ENCODE measurements at places on chromosomes 2 and 18. TPM values are rescaled to one million over a fixed set of nuclear protein-coding genes. Genes with fewer than 3 reads are reported as not detected.

IL1F10 gene
- total RNA-seq = not detected

TSN gene
- 115 TPM for total RNA-seq

HOXD11 gene
- not detected for total RNA-seq

GREB1L gene
- total RNA-seq = 10.1 TPM

SIX2 gene
- total RNA-seq = 0.09 TPM

RGPD4 gene
- not detected for total RNA-seq

RAB6C gene
- total RNA-seq = not detected

NYAP2 gene
- not detected for total RNA-seq

TUBA4B gene
- not detected for total RNA-seq

ASIC4 gene
- not detected for total RNA-seq

RBKS gene
- total RNA-seq = 1.2 TPM

RNF152 gene
- total RNA-seq = 88.8 TPM

CRYBA2 gene
- total RNA-seq = not detected

DNA sequence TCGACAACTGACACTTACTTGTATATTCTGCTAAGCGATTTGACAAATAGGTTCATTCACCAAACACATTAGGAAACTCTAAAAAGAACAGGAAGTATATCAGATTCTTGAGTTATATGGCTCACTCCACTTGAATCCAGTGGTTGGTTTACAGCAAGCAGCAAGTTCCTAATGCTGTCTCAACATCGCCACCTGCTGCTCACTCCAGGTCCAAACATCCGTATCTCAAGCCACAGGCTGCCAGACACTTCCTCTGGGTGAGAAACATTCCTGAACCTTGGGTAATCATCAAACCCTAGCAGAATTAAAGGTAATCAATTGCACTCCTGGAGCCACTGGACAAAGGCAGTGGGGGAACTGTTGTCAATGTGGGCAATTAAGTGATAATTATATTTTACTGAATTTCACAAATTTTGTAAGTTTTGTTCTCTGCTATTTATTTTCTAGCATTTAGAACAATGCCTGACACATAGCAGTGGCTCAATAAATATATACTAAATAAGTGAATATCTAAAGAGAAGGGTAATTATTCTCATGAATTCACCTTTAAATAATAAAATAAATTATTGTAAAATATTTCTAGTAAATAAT lies 107.1 kb upstream of the TTN start:
- DNase-seq = peak; percentile 95

DNA sequence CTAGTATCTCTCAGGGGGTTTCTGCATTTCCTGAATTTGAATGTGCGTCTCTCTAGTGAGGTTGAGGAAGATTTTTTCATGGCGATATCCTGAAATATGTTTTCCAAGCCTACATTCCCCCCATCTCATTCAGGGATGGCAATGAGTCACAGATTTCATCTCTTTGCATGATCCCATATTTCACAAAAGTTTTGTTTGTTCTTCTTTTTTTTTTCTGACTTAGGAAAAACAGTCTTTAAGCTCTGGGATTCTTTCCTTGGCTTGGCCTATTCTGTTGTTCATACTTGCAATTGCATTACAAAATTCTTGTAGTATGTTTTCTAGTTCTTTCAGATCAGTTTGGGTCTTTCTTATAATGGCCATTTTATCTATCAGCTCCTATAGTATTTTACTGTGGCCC lies 136.5 kb downstream of the DSEL start:
- no peak for DNase-seq

GRCh38 chr2:230956827-230957755 lies 32.0 kb upstream of the GPR55 start:
- peak; percentile 14 for DNase-seq

DNA sequence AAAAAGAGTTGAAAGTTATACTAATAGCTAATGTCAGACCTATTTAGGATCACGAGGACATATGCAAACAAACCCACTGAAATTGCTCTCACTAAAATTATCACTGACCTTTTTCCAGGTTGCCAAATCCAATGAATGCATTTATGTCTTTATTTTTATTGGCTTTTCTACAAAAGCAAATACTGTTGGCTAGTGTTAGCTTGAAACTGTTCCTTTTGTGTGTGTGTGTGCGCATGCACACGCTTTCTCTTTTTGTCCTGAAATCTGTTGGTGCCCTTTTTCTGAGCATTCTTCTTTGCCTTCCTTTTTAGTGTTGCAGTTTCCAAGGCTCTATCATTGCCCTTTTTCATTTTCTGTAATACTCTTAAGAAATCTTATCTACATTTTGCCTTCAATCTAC lies 1269.2 kb downstream of the LRP1B start:
- no peak for DNase-seq

GRCh38 chr2:7900593-7900992 lies 781.3 kb upstream of the ID2 start:
- DNase-seq = no peak

- no peak for DNase-seq
These were observed 62.7 kb downstream of the COA5 start for GRCh38 chr2:98545591-98545990.

GRCh38 chr18:46297124-46297523 lies 192.9 kb downstream of the HAUS1 start:
- DNase-seq = no peak

GRCh38 chr2:219125225-219125885 lies 35.3 kb downstream of the NHEJ1 start:
- no peak for DNase-seq

GRCh38 chr2:119248311-119248710 lies 24.7 kb downstream of the STEAP3 start:
- DNase-seq = no peak

DNA sequence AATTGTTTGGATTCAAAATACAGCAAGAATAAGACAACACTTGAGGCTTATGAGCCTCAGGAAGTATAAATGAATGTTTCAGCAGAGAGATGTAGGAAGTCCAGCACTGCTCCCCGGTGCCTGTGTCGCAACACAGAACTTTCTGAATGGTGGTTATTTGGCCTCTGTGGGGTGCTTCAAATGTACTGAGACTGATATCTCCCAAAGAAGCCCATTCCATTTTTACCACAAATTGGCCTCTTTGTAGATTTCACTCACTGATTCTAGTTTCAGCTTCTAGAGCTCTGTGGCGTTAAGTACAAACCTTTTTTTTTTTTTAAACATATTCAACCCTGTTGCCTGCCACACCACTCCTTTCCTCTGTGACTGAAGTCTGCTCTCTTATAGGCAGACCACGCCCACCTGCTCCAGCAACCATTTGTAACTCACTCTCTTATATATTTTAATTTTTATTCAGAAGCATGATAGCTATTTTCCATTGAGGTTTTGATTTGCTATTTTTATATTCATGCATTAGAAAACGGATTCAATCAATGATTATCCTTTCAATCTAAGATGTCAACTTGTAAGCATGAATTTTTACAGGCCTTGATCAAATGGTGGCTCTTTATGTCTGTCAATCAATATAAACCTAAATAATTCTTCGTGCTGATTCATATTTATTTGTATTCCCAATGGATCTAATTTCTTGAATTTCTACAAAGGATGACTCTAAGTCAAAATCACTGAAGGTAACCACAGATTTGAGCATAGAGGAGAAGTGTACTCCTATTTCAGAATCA lies 277.1 kb upstream of the CCDC68 start:
- DNase-seq = no peak

DNA sequence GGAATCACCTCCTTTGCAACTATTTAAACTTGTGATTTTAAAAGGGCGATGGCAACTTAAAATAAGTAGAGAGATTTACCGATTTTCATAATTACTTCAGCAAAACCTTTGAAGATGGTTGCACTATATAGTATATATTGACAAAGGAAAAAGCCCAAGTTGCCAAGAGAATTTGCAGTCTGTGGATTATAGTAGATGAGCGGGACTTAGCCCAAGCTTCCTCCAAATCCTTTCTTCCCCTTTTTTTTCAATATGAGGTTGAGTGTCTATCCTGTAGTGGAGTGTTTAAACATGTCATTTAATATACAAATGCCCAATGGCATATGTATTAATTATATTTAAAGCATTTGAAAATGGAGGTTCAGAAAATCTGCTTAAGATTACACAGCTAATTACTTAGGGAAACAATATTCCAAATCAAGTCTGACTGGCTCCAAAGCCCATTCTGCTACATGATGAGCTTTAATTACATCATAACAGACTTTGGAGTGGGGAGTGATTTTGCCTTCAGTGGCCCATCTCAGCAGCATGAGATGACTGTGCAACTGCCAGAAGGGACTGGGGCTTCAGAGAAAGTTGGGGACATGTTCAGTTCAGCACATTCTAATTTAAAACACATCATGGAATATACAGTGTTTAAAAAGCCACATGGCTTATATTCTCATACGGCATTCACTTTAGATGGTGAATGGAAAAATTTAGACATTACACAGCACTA lies 73.2 kb downstream of the COL3A1 start:
- no peak for DNase-seq

DNA sequence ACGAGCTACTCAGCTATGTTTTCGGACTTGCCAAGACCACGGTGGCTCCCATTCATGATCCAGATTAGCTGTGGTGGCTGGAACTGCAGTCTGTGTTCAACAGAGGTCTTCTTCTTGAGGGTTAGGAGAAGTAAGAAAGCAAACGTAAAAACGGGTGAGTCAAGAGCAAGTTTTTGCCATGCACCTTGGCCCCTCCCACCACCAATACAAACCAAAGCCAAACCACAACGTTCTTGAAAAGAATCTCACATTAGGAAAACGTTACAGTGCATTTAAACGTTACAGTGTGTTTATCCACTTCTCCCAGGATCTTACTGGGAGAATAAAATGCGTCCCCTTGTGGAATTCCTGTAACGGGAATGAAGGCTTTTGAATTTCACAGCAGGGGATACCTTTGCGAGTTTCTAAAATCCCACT lies 725 bp downstream of the FBXO48 start:
- DNase-seq = peak; percentile 46

DNA sequence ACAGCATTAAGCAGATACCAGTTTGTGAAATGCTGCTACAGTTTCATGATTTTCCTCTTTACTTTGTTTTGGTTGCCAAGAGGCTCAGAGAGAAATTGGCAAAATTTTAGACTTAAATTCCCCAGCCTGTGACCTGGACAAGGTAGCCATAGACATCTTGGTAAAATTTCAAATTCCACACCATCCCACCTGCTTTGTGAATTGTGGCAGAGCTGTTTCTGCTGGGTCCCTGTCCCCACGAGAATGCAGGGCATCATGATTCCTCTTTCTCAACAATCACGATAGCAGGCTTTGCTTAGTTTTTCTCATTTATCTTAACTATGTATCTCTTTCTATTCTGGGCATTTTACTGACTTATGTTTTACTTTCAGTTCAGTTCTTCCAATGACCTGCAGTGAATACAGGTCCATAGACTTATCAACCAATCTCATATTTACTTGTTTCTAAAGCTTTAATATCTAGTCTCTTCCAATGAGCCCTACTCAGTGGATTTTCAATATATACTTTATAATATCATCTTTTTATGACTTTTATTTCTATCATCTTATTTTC lies 351.6 kb downstream of the SOCS6 start:
- no peak for DNase-seq

DNA sequence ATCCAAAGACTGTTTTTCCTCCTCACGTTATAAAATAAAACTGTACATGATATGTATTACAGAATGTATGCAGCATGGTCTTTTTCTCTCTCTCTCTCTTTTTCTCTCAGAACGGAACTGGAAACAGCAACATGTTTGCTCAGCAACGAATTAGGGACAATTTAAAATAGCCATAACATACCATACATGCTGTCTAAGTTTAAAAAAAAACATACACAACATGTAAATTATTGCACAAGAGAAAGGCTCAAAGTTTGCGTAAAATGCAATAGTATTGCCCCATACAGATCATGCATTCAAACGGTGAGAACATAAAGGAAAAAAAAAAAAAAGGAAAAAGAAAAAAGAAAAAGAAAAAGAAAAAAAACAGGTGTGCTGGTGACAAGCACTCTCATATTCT lies 93.6 kb downstream of the BCL11A start:
- no peak for DNase-seq

DNA sequence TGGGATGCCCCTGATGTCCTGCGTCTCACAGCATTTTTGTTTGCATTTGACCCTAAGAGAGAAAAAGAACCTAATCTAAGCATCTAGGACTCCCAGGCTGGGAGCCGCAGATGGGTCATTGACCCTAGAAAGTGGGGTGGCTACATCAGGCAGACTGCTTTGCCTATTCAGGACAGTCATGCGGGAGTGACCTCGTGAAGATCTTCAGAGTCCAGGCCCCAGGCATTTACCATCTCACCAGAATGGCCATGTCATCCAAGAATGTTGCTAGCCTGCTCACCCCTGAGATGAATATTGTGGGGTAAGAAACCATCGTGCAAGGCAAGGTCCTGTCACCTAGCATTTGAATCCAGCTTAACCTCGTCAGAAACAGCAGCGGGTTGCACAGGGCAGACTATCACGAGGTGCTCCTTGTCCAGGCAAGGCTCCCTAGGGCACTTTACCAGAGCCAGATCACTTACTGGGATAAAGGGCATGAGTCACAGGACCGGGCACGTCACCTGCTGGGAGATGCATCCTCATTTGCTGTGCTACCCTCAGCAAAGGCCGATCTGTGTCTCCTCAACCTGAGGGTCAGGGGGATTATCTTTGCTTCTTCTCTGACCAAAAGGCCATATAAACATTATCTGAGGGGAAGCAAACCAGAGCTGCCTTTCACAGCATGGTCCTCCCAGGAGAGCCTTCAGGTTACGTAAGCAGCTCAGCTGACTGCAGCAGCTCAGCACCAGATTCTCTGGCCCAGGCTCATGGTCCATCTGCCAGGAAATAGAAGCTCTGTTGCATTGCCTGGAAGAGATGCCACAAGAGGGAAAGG lies 162.3 kb downstream of the ACKR3 start:
- DNase-seq = no peak

- DNase-seq = no peak
These were observed 325.4 kb downstream of the ERBB4 start for GRCh38 chr2:212213191-212213590.

DNA sequence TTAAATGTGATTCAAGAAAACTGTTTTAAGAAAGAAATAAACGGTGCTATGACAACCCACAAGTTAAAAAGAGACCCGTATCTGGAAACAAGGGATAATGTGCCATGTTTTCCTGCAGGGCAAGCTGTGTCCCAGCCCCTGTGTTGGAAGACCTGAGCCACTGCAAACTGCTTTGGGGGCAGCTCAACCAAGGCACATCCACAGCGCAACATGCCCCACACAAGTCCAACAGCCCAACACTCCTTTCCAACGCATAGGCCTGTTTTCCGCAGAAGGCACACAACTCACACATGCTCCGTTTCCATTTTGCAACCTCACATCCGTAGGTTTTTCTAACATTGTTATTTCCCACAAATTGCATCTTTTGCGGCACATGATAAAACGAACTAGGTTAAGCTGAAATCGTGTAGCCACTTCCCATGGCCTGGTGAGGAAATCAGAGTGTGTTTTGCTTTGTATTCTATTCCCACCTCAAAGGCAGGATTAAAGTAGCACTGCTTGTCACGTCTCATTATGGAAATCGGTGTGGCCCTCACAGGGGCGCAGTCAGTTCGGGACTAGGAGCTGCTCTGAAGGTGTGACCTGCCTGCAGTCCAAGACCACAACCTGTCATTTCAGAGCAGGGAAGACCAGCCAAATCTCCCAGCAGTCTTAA lies 50.5 kb upstream of the ZNF516 start:
- no peak for DNase-seq

- no peak for DNase-seq
These were observed 9.5 kb upstream of the RPRM start for GRCh38 chr2:153488072-153488471.

All from dermis blood vessel endothelial cell (primary cell).